Brain pericyte (primary cell): ENCODE measurements at places on chromosomes 7 and 10.

- no peak for DNase-seq
Measured at GRCh38 chr7:50264908-50265307, 39.6 kb upstream of the IKZF1 start.

- DNase-seq: no peak
Measured at GRCh38 chr7:155896531-155897263, 84.4 kb upstream of the SHH start.

- DNase-seq: no peak
Measured at GRCh38 chr7:105015390-105015965, 1.5 kb downstream of the KMT2E start.

DNA sequence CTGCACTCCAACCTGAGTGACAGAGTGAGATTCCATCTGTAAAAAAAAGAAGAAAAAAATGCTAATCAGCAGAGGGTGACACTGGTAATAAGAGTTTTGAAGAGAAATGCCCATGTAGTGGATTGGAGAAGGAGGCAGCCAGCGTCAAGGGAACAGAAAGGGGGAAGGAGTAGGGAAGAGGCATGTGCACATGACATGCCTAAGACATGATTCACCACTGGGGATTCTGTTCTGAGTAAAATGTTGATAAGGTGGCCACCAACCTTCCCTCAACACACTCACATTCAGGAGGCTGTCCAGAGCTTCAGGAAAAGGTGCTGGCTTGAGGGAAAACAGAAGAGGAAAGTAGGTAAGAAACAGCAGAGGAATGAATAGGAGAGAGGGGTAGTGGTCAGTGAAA is 39.9 kb downstream of the AKR1D1 start:
- DNase-seq: no peak

GRCh38 chr10:129892548-129893052 is 71.5 kb downstream of the EBF3 start:
- no peak for DNase-seq

DNA sequence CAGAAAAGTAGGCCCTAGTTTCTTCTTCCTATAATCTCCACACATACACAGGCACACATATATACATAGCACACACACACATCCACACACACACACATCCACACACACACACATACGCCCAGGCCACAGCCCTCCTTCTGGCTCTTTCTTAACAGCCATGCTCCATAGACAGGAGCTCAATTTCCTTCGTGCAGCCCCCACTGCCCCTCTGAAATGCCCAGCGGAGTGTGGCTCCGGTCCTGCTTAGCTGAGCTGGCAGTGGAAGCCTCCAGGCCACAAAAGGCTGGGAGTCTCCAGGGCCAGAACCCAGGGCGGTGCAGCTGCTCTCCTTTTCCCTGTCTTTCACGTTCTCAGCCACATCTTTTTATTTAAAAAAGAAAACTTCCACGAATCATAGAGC is 282.9 kb upstream of the IGFBP3 start:
- DNase-seq: no peak

DNA sequence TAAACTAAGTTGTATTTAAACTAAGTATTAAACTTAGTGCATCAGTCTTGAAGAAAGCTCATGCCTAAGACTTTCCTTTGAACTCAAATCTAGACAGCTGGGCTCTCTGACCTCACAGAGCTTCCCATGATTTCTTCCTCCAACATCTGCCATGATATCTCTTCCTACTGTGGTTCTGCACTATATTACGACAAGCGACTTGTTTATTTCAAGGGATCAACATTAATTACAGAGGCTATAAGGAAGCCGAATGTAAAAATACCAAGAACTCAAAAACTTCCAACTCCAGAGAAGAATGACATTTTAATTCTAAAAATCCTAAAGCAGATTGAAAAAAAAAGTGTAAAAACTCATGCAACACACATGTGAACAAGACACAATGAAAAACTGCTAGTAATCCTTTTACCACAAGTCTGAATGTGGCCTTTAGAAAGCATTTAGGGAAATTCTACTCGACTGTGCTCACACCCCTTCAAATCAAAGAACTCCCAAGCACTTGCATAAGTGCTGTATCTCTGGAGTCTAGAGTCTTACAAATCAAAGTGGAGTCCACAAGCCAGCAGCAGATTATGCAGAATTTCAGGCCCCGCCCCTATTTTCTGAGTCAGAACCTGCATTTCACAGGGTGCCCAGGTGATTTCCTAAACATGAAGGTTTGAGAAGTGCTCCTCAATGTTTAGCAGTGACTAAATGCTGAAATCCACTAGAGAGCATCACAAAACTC is 22.7 kb upstream of the WASHC2A start:
- DNase-seq: no peak

- DNase-seq: no peak
Measured at GRCh38 chr7:2198206-2198605, 34.5 kb downstream of the MAD1L1 start.

DNA sequence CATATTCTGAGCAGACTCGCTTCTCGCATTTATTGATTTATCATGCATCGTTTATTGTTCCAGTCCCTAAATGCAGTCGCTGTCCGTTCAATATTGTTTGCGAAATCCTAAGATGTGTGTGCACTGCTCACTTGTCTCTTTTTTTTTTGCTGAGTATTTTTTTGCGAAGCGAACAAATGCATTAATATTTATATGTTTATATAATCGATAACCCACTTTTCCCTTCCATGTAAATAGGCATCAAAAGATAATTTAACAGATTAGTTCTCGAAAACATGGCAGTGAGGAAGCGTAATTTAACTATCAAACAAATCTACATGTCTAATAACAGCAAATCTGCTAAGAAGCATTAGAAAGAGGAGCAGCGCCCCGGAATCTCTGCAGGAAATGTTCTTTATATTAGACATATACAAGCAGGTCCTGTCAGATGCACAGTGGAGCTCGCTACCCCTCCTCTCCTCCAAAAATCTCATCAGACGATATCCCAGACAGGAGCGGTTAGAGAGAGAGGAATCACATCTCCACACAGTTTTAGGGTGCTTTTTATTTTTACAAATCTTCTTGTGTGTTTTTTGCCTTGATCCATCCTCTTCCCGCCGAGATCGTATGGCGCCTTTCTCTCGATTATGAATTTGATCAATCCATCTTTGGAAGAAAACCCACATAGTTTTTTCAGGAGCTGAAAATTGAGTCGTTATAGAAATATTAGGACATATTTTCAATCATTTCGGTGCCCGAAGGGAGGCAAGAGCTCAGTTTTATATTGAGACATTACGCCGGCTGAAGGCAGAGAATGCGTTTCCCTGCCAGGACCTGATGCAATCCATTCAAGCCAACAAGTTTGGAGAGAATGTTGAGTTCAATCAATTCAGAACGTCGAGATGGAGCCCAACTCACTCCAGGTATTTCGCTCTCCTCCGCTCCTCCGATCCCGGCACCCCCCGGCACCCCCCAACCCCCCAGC is at the start of gene ARID5B:
Gene ARID5B, plus strand, starts transcription at position 871 of the 964 bp plus-strand sequence. Its CDS starts 11 bp downstream, at position 882.
- no peak for DNase-seq

DNA sequence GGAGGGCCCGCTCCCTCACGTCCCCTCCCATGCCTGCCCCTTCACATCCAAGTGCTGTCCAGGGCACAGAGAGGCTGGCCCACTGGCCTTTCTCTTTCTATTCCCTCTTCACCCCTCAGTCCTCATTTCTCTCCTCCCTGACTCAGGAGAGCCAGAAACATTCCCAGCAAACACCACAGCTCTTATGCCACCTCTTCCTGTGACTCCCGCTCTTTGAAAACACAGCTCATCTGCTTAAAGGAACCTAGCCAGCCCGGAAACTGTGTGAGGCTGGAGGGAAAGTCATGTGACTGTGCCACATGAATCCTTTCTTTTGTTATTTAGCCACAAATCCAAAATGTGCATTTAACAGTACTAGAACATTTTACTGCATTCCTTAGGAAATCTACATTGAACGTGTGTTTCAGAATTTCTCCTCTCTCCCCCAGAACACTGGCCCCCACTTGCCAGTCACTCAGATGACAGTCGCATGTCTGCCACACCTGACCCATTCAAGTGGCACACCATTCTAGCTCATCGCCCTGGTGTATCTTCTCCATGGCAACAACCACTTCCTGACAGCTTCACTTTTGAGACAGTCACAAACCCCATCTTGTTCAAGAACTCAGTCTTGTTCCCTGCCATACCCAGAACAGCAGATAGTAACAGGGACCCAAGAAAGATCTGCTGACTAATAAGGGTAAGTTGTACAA is 42.8 kb downstream of the GRB10 start:
- no peak for DNase-seq

GRCh38 chr7:28630350-28630749 is 218.0 kb downstream of the CREB5 start:
- DNase-seq: peak; percentile 6

DNA sequence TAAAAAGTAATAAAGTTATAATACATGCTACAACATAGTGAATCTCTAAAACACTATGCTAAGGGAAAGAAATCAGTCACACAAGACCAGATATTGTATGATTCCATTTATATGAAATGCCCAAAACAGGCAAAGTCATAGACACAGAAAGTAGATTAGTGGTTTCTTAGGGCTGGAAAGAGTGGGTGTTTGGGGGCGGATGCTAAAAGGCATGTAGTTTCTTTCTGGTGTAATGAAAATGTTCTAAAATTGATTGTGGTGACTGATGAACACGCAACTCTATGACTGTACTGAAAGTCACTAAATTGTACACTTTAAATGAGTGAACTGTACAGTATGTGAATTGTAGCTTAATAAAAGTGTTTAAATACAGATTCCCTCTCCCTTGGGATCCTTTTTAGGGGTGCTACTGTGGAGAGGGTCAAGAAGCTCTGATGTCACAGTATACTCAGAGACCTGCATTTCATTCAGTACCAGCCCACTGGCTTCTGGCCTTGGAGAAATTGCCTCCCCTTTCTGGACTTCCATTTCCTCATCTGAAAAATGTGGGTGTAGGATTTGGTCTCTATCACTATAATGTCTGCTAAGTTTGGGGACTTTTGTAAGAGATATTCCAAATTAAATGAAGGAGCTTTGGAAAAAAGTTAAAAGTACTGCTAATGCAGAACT is 46.4 kb downstream of the AOAH start:
- no peak for DNase-seq
